ENCODE measurements at places on chromosomes 4 and X.

DNA sequence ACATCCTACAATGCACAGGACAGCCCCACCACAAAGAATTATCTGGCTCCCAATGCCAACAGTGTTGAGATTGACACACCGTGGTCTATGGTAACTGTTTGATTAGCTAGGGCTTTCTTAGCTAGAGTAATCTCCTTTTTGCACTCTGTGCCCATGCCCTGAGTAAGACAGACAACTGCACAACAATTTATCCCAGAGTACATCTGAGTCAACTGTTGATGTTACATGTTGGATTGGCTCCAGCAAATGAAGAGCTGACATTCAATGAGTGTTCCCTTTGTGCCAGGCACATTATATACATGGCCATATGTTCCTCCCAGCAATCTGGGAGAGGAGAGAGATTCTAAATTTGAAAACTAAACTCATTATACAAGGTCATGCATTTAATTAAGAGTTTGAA is 3.9 kb upstream of the FAM9C start:
- DNase-seq, result no peak

DNA sequence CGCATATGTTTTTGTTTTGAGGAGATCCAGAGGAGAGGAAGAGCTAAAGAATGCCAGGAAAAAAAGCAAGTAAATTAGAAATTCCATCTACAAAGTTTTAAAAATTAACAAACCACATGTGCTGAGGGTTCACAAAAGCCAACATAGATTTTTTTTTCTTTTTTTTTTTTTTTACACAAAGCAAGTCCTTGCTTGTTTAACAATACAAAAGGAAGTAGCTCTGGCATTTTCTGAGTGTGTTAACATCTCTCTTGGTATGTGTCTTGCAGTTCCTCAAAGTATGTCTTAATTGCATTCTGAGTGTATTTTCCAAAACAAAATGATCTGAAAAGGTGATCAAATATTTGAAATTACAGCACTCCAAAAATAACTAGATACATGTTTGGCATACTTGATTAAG is 1682.7 kb upstream of the AGA start:
- DNase-seq, result no peak

- DNase-seq, result no peak
Measured at GRCh38 chr4:81392164-81392563, 79.5 kb downstream of the RASGEF1B start.

GRCh38 chr4:42339935-42340406 is 57.3 kb upstream of the SHISA3 start:
- no peak for DNase-seq

GRCh38 chr4:146123231-146123630 is 52.3 kb upstream of the LSM6 start:
- no peak for DNase-seq

DNA sequence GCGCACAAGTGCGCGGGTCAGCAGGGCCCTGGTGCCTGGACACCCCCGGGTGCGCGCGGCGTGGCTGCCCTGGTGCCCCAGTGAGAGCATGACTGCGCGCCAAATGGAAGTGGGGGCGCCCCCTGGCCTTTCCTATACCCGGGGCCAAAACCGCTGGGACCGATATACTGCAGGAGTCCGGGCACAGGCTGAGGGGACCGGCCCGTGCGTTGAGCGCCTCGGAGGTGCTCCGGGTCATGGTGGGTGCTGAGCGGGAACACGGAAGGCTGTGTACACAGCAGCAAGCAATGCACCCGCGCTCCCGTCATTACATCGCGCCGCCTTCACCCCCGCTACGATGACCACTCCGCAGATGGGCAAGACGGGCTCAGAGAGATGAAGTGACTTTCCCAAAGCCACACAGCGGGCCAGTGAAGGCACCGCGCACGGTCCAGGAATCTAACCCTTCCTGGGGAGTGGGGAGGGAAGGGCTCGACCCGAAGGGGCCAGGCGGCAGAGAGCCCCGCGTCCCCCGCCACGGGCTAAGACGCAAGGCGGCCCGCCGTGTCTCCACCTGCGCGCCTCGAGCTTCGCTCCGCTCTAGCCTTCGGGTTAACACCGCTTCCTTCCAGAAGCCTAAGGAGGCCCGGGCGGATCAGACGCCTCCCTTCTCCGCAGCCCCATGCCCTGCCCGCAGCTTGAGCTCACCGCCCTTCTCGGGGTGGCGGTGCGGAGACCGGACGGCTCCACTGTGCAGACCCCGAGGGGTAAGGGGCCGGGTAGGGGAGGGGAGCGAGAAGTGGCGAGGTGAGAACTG is 11.3 kb downstream of the HMX1 start:
- no peak for DNase-seq

- no peak for DNase-seq
Measured at GRCh38 chrX:74931214-74931613, 6.0 kb upstream of the NEXMIF start.

- no peak for DNase-seq
Measured at GRCh38 chr4:159003420-159004253, 99.2 kb upstream of the RAPGEF2 start.

DNA sequence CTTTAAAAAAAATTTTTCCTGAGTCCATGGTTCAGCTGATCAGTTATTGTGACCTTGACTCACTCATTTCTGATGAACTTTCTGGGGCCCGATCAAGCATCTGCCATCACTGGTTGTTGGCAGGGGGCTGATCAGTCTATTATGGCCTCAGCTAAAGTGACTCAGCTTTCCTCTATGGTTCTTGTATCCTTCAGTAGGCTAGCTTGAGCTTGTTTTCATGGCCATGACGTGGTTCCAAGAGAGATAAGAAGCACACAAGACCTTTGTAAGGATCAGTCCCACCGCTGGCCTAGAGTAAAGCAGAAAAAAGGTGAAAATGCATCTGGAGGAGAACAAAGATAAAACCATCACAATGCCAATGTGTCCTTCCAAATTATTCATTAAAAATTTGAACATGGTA is 29.8 kb upstream of the EPGN start:
- no peak for DNase-seq

DNA sequence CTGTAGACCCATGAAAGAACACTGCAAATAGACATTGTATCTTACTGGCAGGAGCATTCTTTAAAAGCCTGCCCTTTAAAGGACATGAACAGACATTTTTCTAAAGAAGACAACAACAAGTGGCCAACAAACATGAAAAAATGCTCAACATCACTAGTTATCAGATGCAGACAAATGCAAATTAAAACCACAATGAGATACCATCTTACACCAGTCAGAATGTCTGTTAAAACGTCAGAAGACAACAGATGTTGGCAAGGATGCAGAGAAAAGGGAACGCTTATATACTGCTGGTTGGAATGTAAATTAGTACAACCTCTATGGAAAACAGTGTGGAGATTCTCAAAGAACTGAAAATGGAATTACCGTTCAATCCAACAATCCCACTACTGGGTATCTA is 77.2 kb downstream of the ATP10D start:
- DNase-seq, result no peak

- DNase-seq, result no peak
Measured at GRCh38 chr4:52645300-52645699, 13.8 kb downstream of the USP46 start.

- DNase-seq, result no peak
Measured at GRCh38 chr4:95213366-95213765, 335.4 kb downstream of the UNC5C start.

GRCh38 chr4:22427675-22428074 is 88.2 kb downstream of the ADGRA3 start:
- no peak for DNase-seq
